Activated naive CD4-positive, alpha-beta T cell (primary cell): ENCODE measurements at places on chromosomes 11 and 22.

DNA sequence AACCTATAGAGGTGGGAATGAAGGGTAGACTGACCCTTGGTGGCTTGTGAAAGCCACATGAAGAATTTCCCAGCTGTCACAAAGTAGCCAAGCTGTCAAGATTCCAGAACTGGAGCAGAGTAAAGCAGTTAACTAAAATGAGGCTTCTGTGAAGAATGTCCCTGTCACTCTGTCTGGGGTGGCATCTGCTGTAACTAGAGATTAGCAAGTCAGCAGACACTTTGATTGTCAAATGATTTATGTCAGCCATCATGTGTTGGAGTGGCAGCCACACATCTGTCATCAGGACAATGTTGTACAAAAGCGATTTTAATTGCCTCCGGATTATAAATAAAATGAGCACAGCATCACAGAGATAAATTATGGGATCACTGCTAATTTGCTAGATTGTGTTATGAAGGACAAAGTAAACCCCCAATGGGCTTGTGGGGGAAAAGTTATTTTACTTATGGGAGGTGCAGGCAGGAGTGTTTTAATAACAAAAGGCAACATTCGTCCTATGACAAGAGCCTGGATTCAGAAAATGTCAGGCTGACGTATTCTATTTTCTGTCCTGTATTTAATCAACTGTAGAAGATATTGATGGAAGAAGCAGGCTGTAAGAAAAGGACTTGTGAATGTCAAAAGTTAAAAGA, 270.9 kb downstream of the FAM181B start:
- no peak for DNase-seq

GRCh38 chr22:50258361-50259292, 2.9 kb downstream of the MAPK12 start:
- DNase-seq, result no peak

GRCh38 chr11:2213384-2213842, 41.8 kb upstream of the TH start:
- DNase-seq, result no peak

DNA sequence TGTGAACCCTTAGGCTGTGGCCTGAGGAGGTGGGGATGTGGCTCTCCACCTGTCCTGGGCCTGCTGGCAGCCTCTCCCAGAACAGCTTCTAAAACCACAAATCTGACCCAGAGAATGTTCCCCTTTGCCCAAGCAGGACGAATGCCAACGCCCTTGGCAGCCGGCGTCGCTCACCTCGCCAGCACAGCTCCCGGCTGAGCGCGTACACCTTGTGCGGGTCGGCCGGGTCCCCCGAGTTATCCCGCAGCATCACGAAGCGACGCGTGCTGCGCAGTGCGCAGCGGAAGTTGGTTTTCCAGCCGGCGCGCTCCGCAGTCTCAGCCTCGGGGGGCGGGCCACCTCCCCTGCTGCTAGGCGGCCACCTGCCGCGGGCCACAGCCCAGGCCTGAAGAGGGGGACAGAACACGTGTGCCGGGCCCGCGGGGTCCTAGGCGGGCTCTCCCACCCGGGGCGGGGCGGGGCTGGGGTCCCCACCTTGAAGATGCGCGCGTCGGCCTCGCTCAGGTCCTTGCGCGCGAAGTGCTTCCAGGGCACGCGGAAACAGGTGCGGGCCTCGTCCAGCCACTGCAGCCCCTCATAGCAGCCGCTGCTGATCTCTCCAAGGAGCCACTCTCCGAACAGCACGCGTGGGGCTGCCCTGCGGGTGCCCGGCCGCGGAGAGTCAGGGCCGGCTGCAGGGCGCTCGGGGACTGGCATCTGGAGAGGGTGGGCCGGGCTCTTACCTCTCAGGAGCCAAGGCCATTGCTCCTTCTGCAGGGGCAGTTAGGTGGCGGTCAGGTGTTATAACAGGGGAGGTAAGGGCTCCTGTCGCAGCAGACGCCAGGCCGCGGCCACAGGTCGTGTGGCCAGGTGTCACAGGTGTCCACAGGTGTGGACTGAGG, 887 bp downstream of the IRF7 start:
- no peak for DNase-seq

- no peak for DNase-seq
These were observed 1381.5 kb upstream of the TENM4 start for GRCh38 chr11:80822308-80822707.

DNA sequence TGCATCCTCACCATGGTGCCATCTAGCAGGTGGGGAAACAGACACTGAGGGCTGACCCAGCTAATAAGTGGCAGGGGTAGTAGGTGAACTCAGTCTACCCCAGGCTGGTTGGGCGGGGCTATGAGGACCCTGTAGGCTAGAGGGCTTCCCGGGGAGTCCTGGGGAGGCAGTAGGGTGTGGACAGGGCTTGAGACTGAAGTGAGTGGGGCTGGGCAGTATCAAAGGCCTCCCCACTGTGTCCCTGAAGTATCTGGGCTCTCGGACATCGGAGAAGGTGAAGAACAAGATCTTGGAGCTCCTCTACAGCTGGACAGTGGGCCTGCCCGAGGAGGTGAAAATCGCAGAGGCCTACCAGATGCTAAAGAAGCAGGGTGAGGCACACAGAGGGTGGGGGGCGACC, 11.4 kb downstream of the GGA1 start:
- DNase-seq, result no peak

- no peak for DNase-seq
These were observed 4.6 kb downstream of the MALAT1 start for GRCh38 chr11:65503368-65503948.

DNA sequence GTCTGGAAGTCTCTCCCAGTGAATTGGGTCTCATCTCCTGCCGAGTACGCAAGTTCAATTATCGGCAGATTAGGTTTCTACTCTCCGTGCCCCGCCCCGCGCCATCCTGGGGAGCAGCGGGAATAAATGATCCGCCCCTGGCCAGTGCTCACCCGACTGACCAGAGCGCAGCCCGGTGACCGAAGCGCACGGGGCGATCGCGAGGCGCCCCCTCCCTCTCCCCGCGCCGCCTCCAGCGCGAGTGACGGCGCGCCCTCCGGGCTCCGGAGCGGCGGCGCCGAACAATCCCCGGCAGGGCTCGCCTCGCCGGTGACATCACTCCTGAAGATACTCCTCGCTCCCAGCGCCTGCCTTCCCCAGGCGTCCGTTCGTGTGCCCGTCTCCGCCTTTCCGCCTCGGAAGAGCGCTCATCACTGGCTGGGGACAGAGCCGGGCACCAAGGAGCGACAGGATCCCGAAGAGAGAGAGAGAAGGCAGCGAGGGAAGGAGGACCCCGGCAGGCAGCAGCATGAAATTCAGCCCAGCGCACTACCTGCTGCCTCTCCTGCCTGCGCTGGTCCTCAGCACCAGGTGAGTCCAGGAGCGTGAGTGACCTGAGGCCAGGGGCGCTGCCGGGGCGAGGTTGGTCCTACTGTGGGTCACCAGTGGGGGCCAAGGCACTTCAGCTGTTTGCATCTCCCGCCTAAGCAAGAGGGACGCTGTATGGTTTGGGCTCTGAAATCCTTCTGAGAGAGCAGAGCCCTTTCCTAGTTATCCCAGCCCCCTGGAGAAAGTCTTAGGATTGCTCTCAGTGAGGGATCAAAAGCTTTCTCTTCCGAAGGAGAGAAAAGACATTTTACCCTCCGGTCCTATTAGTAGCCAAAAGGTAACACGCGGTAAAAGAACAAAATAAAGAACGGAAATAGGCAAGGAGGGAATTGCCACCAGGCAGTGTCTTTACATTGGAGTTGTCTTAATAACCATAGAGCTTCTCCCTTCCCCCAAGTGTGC, at the start of gene LUZP2:
TSS of gene LUZP2 (plus strand) at position 318 of the 990 bp plus-strand sequence.
- DNase-seq, result no peak

DNA sequence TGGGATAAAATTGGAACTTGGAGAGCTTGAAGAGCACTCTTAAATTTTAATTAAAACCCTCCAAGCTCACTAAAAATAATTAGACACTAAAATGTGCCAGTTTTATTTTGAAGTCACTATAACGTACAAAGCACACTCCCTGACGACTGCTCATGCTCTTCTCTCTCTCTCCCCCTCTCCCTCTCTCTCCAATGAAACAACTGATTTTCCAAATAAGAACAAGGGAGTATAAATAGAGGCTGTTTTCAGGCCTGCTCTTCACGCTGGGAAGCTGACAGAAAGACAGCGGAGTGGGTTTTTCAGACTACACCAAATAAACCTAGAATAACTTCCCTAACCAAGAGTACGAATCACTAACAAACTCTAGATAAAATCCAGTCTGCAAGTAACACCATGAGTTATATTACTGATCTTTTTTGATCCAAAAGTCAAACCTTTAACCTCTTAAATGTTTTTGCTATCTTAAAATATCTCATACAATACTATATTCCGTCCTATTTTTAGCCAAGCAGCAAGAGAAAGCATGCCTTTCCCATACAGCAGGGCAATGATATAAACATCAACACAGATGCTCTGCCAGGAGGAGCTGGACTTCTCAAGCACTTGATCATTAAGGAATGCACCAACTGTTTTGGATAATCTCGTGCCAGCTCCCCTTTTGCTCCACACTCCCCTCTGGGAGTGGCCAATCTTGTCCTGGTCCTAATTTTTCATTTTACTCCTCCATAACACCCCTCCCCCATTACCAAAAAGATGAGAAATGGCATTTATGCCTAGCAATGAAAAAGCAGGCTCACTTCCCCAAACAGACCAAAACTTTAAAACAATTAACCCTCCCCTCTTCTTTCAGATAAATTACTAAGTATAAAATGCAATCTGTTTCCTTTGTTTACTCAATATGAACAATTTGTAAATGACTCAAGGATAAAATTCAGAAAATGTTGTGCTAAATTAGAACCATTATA, 116.9 kb downstream of the SOX6 start:
- DNase-seq, result no peak

DNA sequence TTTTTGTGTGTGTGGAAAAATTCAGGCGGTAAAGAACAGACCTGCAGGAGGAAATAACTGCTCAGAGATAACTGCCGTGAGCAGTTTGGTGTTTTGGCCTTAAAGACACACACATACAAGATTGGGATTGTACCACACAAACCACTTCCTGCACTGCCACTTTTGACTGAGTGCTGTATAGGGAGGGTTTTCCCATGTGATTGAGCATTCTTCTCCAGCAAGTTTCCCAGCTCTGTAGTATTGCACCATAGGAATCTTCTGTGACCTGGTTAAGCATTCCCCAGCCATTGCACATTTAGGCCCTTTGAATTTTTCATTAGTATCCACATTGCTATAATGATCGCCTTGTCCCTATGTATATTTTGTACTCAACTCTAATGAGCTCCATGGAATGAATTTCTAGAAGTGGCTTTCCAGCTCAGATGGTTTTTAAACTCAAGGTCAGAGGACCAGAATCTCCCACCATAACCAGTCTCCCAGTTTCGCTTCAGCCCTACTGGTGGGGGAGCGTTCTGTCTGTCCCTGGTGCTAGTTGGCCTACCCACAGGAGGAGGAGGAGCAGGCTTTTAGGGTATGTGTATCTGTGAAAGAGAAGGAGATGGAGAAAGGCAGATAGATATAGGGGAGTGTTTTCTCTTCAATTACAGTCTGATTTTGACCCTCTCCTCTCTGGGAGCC, 9.3 kb downstream of the CD82 start:
- DNase-seq, result no peak

GRCh38 chr11:1567052-1567720, 4.9 kb downstream of the DUSP8 start:
- no peak for DNase-seq

- DNase-seq, result no peak
These were observed 54.7 kb upstream of the SLC6A5 start for GRCh38 chr11:20544603-20545237.

DNA sequence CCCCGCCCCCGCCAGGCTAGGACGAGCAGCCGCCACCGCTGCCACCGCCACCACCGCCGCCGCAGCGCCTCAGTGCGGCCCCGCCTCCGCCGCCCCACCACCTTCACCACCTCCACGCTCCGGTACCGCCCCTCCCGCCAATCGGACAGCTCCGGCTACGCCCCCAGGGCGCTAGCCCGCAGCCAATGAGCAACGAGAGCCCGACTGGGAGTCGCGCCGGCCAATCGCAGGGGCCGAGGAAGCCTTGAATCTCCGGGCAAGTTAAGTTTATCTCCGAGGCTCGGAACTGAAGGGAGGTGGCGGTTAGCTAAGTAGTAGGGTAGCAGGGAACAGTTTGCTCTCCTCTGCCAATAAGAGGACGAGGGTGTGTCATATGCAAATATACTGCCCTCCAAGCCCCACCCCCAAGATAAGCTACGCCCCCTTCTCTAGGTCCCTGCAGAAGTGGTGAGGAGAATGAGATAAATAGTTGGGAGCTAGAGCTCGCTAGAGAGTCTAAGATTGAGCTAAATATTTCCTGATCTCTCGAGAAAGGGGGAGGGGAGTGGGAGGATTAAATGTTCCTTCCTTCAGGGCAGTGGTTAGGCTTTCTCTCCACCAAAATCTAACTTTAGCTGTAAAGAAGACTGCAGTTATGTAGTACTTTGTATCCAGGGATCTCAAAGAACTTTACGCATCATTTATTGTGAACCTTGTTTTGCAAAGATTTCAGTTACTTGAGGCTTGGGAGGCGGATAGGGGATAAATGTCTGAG, at the start of gene SESN3:
TSS of gene SESN3 (minus strand) at position 76 of the 754 bp plus-strand sequence. CDS start 342 bp downstream, outside the sequence.
- peak; percentile 90 for DNase-seq

- no peak for DNase-seq
These were observed 20.4 kb downstream of the FXYD6 start for GRCh38 chr11:117855912-117856651.

- no peak for DNase-seq
These were observed 39.5 kb downstream of the IGF2 start for GRCh38 chr11:2099516-2100349.

GRCh38 chr11:17822401-17822781, 87.8 kb downstream of the KCNC1 start:
- DNase-seq, result no peak
